NCI-H2029 treated with DMSO at 0.1 percent for 48 hours (cell line): ENCODE measurements at places on chromosomes 1 and 21.

DNA sequence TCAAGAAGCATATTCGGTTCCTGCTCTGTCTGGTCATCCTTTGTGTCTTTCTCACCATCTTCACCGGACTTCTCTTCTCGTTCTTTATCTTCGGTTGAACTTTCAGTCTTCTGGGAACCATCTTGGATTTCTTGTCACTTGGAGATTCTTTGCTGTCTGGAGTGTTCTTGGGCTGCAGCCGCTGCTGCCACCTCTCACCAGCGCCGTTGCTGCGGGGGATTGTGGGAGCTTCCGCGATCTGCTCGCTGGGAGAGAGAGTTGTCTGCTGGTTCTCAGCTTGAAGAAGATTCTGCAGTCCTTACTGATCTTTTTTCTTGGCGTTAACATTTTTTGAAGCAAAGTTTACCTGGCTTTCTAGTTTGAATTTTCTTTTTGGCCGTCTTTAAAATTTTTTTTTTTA, 1165.2 kb upstream of the PRMT6 start:
- no peak for DNase-seq

DNA sequence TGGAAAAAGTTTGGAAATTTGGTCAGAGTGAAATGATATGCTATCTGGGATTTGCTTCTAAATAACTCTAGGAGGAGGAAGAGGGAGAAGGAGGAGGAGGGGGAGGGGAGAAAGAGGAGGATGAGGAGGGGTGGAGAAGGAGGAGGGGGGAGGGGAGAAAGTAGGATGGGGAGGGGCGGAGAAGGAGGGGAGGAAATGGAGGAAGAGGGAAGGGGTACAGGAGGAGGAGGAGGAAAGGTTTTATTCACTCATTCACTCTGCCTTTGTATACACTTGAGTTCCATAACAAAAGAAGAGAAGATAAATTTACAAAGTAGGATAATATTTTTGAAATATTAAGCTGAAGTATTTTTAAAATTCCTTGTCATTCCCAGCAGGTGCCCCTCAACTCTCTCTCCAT, 6.3 kb upstream of the VPS26C start:
- no peak for DNase-seq

GRCh38 chr1:56444960-56445646, 134.3 kb downstream of the PLPP3 start:
- DNase-seq: no peak

- no peak for DNase-seq
These were observed 8.1 kb upstream of the F5 start for GRCh38 chr1:169594391-169594790.

GRCh38 chr1:52469108-52469507, 64.7 kb downstream of the PRPF38A start:
- no peak for DNase-seq
